GM18507 (cell line): ENCODE measurements at places on chromosomes 6 and 20.

DNA sequence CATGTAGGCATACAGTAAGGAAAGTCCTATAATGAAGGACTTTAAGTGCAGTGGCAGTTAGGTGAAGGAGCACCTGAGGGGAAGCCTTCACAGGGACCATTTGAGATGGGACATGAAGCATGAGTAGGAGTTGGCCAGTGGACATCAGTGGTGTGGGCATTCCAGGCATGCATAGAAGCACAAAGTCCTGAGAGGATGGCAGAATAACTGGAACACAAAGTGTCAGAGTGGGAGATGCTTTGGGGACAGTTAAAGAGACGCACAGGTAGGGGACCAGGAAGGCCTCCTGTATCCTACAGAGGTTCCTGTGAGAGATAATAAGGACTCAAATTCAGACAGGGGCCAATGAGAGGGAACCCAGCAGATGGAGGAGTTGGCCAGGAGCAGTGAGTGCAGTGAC, 26.4 kb upstream of the EFHC1 start:
- no peak for DNase-seq

DNA sequence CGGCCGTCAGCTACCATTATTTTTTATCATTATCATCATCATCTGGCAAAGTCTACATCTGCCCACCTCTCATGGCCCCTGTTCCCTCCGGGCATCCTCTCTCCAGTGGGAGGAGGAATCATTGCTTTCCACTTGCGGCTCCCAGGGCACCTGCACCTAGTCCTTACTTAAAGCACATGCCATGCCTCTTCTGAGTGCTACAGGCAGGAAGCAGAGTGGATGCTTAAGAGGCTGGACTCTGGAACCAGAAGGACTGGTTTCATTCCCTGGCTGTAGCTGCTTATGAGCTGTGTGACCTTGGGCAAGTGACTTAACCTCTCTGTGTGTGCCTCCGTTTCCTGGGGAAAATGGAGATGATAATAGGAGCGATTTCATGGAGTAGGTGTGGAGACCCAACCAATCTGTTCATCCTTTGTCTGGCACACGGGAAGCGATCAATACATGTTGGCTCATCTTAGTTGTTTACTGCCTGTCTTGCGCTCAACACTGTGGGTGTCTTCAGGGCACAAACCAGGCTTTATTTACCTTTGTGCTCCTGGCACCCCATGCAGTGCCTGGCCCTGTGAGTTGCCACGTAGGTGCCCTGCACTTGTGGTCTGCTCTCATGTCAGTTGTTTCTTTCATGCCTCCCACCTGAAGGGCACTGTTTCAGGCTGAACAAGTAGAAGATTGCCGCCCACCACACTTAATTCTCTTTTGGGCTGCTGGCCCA, 317.0 kb upstream of the SULF2 start:
- DNase-seq, result no peak

GRCh38 chr20:18852318-18852717, 38.7 kb downstream of the SCP2D1 start:
- no peak for DNase-seq

GRCh38 chr6:157393669-157394327, 12.8 kb downstream of the ZDHHC14 start:
- DNase-seq, result no peak

DNA sequence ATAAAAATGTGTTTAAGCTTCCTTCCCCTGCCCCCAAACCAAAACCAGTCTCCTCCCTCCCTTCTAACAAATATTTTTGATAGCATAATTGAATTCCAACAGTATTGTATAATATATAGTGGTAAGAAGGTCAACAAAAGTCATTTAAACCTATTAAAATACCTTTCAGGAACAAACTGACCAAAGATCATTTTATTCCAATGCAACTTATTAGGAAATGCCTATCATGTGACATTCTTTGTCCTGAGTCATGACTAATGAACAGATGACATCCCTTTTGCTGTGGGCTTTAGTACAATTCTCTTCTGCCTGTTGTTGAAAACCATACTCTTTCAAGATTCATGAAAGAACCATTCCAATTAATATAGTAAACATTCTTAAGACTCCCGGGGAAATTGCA, 51.5 kb upstream of the TRAF3IP2 start:
- DNase-seq, result no peak

DNA sequence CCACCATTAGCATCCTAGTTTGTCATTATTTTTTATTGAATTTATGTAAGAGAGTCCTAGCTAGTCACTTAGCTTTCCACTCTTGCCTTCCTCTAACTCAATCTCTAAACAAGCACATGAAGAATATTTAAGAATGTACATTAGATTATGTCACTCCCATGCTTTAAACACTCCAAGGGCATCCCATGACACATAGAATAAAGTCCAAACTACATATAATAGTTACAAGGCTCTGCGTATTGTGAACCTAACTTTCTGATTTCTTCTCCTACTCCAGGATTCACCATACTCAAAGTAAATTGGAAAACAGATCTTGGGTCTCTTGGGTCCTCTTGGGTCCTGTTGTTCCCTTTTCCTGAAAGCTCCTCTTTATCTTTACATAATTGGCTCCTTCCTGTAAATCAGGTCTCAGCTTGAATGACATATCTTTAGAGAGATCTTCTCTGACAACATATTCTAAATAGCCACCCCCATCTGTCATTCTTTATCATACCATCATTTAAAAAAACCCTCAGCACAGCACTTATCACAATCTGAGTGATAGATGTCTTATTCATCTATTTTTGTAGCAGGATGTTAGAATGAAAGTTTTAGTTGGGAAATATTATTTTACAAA, 1042.4 kb upstream of the FLRT3 start:
- DNase-seq, result no peak

DNA sequence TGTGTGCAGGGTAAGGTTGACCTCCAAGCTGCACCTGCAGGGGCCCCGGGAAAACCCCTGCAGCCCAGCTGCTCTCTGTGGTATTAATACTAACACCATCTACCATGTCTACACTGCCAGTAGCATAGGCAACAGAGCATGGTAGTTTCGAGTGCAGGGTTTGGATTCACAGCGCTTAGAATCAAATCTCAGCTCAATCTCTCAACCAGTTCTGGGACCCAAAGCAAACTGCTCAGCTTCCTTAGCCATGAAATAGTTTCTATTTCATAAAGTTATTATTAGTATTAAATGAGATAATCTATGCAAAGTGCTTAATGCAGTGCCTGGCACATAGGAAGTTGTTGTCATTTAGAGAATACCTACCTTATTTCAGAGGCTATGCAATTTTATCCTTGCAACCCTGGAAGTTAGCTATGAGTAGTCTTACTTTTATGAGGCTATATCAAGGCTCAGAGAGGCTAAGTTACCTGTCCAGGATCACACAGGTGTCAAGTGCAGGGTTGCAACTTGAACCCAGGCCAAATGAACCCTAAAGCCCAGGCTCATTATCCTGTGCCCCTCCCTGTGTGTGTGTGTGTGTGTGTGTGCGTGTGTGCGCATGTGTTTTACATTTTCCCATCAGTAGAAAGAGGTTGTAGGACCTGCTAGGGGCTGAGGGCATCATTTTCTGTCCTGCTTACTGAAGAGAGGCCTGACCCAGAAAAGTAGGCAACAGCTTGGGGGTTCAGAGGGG, 27.6 kb upstream of the MRPS18A start:
- DNase-seq, result peak; percentile 62

DNA sequence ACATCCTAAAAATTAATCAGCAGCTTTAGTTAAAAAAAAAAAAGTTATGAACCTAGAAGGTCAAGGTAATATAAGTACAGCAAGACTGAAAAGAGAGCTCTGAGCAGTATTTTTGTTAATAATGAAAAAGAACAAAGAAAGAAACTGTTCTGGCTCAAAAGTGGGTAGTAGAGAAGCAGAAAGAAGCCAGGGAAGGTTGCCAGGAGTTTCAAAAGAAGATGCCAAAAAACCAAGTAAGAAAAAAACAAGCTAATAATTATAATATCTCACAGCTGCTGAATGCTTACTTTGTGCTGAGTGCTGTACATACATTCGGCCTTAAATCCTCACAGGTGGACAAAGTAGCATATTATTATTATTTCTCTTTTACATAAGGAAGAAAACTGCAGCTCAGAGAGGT, 31.9 kb downstream of the NRSN1 start:
- no peak for DNase-seq
